ENCODE measurements at places on chromosomes 5 and 9.

DNA sequence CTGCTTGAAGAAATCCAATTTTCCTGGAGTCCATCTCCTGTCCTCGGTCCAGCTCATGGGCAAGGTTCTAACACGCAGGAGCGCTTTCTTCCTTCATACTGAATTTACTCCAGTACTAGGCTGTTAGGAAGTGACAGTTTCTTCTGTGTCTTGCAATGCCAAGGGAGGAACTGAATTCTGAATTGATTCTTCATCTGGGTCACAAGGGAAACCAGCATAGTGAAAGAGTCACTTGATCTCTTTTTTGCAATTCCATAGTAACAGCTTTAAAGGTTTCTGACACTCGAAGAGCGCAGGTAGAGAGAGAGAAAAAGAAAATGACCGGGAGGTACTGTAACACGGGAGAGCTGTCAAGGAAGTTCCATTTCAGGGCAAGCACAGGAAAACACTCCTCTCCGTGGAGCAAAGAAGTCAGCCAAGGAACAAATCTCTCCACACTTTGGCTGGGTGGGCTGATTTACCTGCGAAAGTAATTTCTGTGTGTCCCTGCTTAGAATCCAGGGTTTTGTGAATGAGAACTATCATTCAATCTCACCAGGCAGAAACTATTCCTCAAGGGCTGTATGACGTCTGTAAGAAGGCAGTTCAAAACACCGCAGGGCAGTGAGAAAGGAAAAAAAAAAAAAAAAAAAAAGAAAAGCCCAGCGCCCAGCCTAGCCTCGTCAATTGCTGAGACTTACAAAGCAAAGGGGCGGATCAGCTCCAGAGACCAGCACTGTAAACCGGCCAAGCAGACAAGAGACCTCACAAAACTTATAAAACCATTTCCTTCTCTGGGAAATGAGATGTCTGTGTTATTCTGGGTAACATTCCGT, 617.8 kb downstream of the PDE4D start:
- no peaks in the 10 kb centered on the region for H3K4me1 ChIP-seq
- H3K4me3 ChIP-seq, result peak overlapping the region; percentile 3
- H3K27me3 ChIP-seq, result no peaks in the 10 kb centered on the region

- H3K4me1 ChIP-seq, result peaks cover 13% of the 10 kb centered on the region
- H3K4me3 ChIP-seq, result no peak overlapping the region
- DNase-seq, result no peak
- H3K27me3 ChIP-seq, result no peaks in the 10 kb centered on the region
These were observed 24.5 kb upstream of the SEMA4D start for GRCh38 chr9:89522261-89522958.

- H3K4me3 ChIP-seq, result no peak overlapping the region
- H3K27me3 ChIP-seq, result no peaks in the 10 kb centered on the region
- DNase-seq, result no peak
- no peak overlapping the region for H3K27ac ChIP-seq
These were observed 37.1 kb downstream of the DBH start for GRCh38 chr9:133673258-133673655.

DNA sequence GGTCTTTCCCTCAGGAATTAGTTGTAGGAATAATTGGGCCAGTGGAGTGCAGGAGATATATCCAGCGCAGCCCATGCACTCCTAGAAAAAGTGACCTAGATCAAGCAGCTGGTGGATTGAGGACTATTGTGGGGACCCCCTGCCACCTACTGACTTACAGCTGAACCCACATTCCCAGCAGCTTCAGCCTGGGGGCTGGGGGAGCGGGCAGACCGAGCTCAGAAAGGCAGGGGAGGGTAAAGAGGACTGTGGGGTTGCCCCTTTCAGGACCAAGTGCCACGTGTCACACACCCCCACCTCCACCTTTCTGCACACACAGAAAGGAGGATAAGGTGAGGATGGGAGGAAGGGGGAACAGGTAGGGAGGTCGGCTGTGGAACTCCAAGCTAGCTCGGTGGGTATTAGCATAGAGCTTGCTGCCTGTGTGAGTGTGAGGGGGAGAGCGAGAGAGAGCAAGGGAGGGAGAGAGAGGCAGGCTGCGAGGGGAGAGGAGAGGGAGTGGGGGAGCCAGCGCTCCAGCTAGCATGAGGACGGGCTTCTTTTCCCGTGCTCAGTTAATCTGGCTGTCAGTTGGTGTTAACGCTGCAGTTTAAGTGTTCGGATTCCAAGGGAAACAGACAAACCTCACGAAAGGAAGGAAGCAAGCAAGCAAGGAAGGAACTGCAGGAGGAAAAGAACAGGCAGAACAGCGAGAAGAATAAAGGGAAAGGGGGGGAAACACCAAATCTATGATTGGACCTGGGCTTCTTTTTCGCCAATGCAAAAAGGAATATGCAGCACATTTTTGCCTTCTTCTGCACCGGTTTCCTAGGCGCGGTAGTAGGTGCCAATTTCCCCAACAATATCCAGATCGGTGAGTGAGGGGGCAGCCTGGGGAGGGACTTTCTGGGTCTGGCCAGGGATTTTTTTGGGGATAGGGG, at the start of gene GRIA1:
Gene GRIA1, plus strand, starts transcription at position 553 of the 920 bp plus-strand sequence.
- no peak within 1 kb of the TSS for H3K4me3 ChIP-seq
- H3K36me3 ChIP-seq, result no peaks in the 10 kb centered on the region
- peaks cover 10% of the 10 kb centered on the region for H3K4me1 ChIP-seq
- no peak for DNase-seq

GRCh38 chr5:157689942-157690689, 18.8 kb downstream of the C5orf52 start:
- H3K4me3 ChIP-seq, result peak overlapping the region; percentile 49
- no peaks in the 10 kb centered on the region for H3K36me3 ChIP-seq
- DNase-seq, result peak; percentile 33
- H3K27ac ChIP-seq, result peak overlapping the region; percentile 74
- peaks cover 22% of the 10 kb centered on the region for H3K4me1 ChIP-seq
- no peaks in the 10 kb centered on the region for H3K27me3 ChIP-seq

DNA sequence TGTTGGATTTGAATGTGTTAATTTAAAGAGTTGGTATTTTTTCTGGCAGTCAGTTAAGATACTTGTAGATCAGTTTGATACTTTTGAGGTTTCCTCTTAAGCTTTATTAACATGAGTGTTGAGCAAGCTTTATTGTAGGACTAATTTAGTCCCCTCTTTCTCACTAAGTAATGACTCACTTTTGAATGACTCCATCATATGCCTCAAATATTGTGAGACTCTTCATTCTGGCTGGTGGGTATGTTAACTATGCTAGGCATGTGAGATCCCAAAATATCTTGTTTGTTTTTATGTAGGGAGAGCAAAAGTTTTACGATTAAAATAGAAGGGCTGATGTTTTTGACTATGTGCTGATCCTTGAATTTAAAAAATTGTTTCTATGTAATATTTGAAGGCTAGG, 355.7 kb downstream of the IZUMO3 start:
- no peaks in the 10 kb centered on the region for H3K36me3 ChIP-seq
- no peak for DNase-seq
- no peak overlapping the region for H3K27ac ChIP-seq
- H3K4me1 ChIP-seq, result no peaks in the 10 kb centered on the region
- H3K27me3 ChIP-seq, result no peaks in the 10 kb centered on the region

GRCh38 chr9:16510482-16510881, 360.0 kb downstream of the BNC2 start:
- H3K27me3 ChIP-seq, result no peaks in the 10 kb centered on the region
- H3K4me1 ChIP-seq, result no peaks in the 10 kb centered on the region
- no peaks in the 10 kb centered on the region for H3K36me3 ChIP-seq
- H3K27ac ChIP-seq, result no peak overlapping the region
- DNase-seq, result no peak

GRCh38 chr9:131954299-131954698, 125.4 kb downstream of the MED27 start:
- H3K36me3 ChIP-seq, result no peaks in the 10 kb centered on the region
- peaks cover 6% of the 10 kb centered on the region for H3K4me1 ChIP-seq
- no peak overlapping the region for H3K27ac ChIP-seq
- no peak for DNase-seq
- H3K27me3 ChIP-seq, result no peaks in the 10 kb centered on the region
- no peak overlapping the region for H3K4me3 ChIP-seq

GRCh38 chr5:66872736-66873331, 276.6 kb downstream of the MAST4 start:
- H3K27ac ChIP-seq, result no peak overlapping the region
- no peaks in the 10 kb centered on the region for H3K27me3 ChIP-seq
- H3K4me3 ChIP-seq, result no peak overlapping the region
- H3K36me3 ChIP-seq, result no peaks in the 10 kb centered on the region
- no peak for DNase-seq

- H3K27ac ChIP-seq, result no peak overlapping the region
These were observed 5.1 kb downstream of the RGS14 start for GRCh38 chr5:177362610-177363507.

DNA sequence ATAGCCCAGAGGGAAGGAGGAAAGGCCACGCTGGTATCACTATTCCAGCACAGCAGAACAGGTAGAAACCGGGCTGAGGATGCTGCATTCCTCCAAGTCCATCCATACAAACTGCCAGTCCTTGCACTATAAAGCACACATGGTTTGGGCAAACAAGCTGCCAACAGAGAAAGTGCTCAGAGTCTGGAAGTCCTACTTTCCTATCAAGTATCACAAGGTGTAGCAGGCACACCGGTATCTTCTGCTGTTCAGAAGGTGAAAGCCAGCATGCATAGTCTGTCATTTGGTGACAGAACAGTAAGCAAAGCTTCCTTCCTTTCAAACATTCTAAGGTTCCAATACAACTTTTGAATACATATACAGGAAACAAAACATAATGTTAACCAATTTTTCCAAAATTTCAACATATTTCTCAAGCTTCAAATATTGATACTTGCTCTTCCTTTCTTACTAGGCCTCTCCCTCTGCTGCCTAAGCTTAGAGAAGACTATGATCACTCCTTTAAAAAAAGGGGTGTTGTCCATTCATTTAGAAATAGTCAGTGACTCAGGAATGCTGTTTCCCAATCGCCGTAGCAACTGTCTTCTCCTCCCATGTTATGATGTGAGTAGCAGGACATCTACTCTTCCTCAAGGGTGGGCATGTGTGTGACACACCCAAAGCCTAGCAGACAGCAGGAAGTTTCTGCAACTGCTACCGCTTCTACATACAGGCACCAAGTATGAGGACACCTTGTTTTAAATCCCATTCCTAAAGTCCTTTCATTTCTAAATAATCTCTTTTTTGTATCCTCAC, 14.7 kb downstream of the DIAPH1 start:
- peak; percentile 31 for DNase-seq
- H3K4me3 ChIP-seq, result no peak overlapping the region
- H3K4me1 ChIP-seq, result no peaks in the 10 kb centered on the region
- H3K27me3 ChIP-seq, result no peaks in the 10 kb centered on the region
- H3K36me3 ChIP-seq, result no peaks in the 10 kb centered on the region

DNA sequence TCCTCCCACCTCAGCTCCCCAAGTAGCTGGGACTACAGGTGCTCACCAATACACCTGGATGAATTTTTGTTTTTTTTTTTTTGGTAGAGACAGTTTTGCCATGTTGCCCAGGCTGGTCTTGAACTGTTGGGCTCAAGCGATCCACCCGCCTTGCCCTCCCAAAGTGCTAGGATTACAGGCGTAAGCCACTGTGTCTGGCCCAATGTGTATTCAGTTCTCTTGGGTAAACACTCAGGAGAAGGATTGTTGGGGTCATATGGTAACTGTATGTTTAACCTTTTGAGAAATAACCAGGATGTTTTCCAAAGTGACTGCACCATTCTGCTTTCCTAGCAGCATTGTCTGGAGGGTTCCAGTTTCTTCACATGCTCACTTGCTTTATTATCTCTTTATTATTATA, 67.4 kb downstream of the TNPO1 start:
- H3K27ac ChIP-seq, result no peak overlapping the region
- H3K36me3 ChIP-seq, result no peaks in the 10 kb centered on the region
- no peaks in the 10 kb centered on the region for H3K27me3 ChIP-seq
- DNase-seq, result no peak

DNA sequence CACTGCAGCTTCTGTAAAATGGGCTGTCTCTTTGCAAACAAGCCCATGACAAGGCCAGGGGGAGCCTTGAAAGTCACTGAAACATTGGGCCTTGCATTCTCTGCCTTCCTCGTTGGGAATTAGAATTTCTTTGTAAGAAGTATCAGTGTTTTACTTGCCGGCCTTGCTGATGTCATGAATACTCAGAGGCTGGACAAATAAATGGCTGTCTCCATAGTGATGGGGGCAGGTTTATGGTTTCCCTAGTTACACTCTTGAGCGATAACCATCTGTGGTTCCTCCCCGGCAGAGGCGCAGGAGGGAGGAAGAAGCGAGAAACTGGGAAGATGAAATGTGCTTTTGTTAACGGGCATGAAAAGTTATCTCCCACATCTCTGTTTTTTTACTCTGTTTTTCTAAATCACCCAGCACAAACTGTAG, 272.7 kb upstream of the PANK3 start:
- no peak overlapping the region for H3K27ac ChIP-seq
- no peak overlapping the region for H3K4me3 ChIP-seq
- H3K36me3 ChIP-seq, result no peaks in the 10 kb centered on the region
- no peaks in the 10 kb centered on the region for H3K4me1 ChIP-seq

- no peak overlapping the region for H3K4me3 ChIP-seq
- H3K27ac ChIP-seq, result no peak overlapping the region
- no peaks in the 10 kb centered on the region for H3K27me3 ChIP-seq
- H3K36me3 ChIP-seq, result no peaks in the 10 kb centered on the region
- H3K4me1 ChIP-seq, result no peaks in the 10 kb centered on the region
These were observed 13.5 kb downstream of the CTNND2 start for GRCh38 chr5:11890777-11891176.

DNA sequence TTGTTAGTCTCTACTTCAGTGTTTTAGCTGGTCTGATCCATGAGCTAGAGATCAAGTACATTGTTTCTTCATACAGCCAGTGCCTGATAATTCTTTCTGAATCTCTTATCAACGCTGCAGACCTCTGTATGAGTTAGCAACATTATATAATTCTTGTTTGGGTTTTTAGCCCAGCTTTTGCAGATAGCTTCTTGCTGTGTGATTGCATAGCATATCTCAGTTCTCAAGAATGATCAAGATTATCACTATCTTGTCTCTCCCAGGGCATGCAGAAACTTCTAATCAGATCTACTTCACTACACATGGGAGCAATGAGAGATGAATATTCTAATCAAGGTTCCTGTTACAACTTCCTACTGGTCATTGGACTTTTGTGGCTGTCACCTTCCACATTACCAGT, 158.3 kb downstream of the FAM174A start:
- DNase-seq, result no peak
- H3K27ac ChIP-seq, result no peak overlapping the region
- H3K36me3 ChIP-seq, result no peaks in the 10 kb centered on the region
- no peaks in the 10 kb centered on the region for H3K27me3 ChIP-seq
- no peak overlapping the region for H3K4me3 ChIP-seq

- H3K36me3 ChIP-seq, result no peaks in the 10 kb centered on the region
- no peaks in the 10 kb centered on the region for H3K27me3 ChIP-seq
- H3K4me3 ChIP-seq, result no peak overlapping the region
- DNase-seq, result no peak
- H3K4me1 ChIP-seq, result no peaks in the 10 kb centered on the region
These were observed 24.2 kb downstream of the LIFR start for GRCh38 chr5:38532165-38532669.

- no peak overlapping the region for H3K4me3 ChIP-seq
- no peaks in the 10 kb centered on the region for H3K27me3 ChIP-seq
- no peaks in the 10 kb centered on the region for H3K4me1 ChIP-seq
- DNase-seq, result no peak
These were observed 57.5 kb downstream of the ZNF510 start for GRCh38 chr9:96720435-96720834.

GRCh38 chr9:133876144-133876543, 116.0 kb downstream of the VAV2 start:
- H3K36me3 ChIP-seq, result no peaks in the 10 kb centered on the region
- no peak overlapping the region for H3K4me3 ChIP-seq
- H3K27me3 ChIP-seq, result no peaks in the 10 kb centered on the region

Measured in testis (tissue), 5 donors.